ENCODE measurements at places on chromosomes 3 and 15. TPM values are rescaled to one million over a fixed set of nuclear protein-coding genes. Genes with fewer than 3 reads are reported as not detected.
A peak's percentile ranks its signal among the peaks of the same experiment; 100 is the strongest.

DNA sequence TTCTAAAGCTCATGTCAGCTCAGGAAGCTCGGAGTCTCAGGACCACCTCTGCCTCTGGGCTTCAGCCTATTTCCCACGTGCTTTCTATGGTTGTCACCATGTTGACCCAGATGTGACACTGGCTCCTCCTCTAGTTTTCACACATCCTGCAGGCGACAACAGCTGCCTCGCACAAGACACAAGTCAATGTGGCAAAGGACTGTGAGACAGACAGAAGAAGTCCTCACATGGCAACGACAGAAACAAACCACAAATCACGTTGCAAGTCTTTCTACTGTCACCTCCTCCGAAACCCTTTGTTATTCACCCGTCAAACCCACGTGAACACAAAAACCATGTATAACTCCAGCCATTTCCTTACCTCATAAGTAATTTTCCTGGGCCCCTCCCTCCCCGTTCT, 194.5 kb downstream of the MEX3B start:
- no peak for DNase-seq

- no peak for DNase-seq
Measured at GRCh38 chr15:96422125-96422524, 91.6 kb downstream of the NR2F2 start.

GRCh38 chr3:162998205-162998604, 1501.6 kb downstream of the OTOL1 start:
- no peak for DNase-seq

GRCh38 chr3:57980416-57980815, 27.8 kb upstream of the FLNB start:
- DNase-seq = no peak

- DNase-seq = peak; percentile 1
Measured at GRCh38 chr3:192128922-192129321, 598.4 kb downstream of the FGF12 start.

DNA sequence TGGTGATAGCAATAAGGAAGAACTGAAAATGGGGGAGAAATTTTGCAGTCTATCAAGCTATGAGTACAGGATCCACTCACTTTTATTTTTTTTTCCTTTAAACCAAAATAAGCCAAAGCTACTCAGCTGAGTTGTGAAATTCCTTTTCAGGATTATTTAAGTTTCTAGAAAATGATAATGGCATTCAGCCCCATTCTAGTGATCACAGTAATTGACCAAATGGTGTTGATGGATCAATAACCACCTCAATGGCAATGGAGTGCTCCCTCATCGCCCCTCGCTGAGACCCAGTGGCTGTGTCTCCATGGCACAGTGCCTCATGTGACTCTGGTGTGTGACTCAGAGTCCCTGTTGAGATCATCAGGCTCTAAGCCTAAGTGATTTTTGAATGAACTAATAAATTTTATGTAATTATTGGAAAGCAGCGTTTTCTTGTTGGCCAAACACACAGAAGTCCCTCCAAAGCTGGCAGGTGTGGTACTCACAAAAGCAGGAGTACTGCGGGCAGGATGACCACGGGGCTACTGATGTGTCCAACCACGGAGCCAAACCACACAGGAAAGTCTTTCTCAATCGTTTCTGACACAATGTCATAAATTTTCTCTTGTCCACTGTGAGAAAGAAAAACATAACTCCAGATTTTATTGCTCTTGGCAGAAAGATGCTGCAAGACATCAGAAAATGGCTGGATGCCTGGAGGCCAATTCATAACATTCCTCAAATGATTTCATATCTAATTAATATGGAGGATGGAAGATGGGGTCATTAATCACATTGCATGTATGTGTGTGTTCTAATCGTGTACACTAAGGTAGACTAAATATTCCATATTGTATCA, 14.4 kb upstream of the STARD5 start:
- DNase-seq = peak; percentile 55

- peak; percentile 65 for DNase-seq
Measured at GRCh38 chr15:71374607-71375352, 259.5 kb downstream of the THSD4 start.

DNA sequence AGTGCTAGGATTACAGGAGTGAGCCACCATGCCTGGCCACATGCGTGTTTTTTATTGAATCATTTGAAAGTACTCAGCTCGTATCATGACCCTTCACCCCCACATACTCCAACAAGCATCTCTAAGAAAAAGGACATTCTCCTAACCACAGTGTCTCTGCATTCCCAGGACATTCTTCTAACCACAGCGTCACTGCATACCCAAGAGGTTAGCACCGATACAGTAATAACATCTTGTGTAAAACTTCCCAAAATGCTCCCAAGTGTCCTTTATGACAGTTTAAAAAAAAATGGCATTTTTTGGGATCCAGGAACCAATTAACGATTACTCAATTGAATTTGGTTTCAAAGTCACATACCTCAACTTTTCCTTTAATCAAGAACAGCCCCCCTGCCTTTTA, 39.6 kb downstream of the FLNB start:
- DNase-seq = peak; percentile 53

DNA sequence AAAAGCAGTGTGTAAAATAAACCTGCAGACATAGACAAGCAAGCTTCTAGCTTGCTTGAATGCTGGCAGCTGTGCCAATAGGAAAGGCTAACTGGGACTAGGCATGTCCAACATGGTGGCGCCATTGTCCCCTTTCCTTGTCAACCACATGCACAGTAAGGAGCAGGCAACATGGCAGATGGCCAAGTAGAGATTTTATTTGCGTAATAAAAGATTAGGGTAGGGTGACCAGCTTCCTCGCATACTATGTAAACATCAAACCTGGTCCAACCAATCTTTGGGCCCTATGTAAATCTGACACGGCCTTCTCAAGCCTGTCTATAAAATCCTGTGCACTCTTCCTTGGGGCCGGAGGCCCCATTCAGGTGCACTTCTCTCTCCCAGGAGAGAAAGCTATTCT, 575.4 kb upstream of the GOLIM4 start:
- DNase-seq = no peak

DNA sequence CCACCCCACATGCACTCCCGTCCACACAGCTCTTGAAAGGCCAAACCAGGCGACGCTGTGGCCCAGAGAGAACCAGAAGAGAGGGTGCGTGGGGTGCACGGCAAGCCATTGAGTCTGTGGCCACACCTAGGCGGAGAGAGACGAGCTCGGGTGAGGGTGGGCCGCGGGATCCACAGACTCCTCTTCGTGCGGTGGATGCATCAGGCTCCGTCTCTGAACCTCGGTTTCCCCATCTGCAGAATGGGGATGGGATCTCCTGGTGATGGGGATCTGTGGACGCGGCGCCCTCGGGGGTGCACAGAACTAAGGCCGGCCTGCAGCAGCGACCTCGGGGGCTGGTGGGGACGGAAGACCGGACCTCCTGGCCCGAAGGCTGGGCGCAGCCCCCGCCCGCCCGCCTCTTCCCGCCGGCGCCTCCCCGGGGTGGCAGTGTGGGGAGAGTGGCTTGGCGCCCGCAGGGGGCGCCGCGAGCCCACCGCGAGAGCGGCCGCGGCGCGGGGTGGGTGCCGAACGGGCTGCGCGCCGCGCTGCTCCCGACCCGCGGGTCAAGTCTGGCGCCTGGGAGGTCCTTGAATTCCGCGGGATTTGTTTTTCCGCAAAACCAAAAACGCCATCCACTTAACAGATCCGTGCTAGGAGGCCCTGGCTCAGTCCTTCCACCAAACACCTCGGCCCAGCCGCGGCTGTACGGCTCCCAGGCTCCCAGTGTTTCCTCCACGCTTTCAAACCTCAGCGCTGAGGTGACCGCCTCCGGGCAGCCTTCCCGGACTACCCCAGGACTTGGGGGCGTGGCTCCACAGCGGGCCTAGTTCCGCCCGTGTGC, 13.2 kb upstream of the ADPGK start:
- DNase-seq = peak; percentile 8

GRCh38 chr3:150603980-150604319, 829 bp downstream of the SELENOT start:
- no peak for DNase-seq

GRCh38 chr15:99978426-99978825, 245.2 kb upstream of the LYSMD4 start:
- DNase-seq = no peak

DNA sequence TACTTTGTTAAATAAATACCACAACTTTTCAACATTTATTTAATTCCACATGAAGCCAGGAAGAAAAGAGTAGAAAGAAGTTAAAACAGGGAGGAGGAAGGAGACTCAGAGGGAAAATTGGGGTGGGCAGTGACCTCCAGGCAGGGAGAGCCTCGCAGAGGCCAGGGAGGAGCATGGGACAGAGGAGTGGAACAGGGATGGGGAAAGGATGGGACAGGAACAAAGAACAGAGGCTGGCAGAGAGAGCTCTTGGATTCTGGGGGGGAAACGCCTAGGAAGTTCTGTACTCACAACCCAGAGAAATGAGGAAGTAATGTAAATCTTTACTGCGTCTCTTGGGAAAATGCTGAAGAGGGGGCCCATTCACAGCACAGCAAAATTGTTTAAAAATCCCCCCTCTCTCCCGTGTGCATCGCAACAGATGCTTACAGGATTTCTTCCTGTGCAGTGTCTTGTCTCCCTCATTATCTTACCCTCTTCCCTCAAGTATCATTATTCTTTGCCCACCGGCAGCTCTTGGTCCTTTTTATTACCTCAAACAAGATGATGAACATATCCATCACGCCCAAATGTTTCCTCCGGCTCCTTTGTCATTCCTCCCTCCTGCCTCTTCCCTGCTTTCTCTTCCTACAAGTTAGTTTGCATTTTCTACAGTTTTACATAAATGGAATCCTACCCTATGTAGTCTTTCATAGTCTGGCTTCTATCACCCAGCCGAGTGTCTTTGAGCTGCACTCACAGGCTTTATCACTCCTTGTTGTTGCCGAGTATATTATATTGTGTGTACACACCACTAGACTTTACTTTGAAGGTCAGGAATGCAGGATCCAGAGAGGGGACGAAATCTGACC, 65.5 kb downstream of the ARHGAP31 start:
- DNase-seq = no peak

DNA sequence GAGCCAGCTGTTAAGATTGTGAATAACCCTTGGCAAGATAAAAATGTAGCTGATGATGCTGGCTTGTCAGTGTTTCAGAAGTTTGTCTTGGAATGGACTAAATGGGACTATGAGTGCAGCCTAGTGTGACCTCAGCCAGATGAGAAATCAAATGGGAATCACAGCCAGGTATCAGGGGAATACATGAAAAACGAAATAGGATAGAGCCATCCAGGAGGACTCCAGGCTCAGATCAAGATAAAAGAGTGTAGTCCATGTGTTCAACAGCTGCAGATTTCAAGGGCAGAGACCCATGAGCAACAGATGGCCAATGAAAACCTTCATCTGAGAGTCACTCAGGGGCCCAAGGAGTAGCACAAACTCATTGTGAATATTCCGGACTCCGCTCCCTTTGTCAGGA, 1080.9 kb upstream of the CADM2 start:
- DNase-seq = no peak

DNA sequence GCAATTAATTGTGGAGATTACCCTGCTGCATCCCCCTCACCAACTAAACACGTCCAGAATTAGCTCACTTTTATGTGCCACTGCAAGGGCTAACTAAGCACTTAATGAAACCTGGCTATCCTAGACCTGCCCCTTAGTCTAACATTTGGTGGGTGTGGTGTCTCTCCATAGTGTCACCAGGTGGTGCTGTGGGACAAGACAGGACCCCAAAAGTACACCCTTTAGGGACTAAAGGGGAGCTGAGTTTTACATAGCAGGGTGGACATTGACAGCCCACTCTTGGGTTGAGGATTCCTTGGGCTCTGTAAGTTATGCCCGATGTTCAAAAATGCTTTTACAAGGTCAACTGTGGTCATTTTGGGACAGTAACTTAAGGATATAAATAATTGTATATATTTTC, 5.7 kb downstream of the DUT start:
- peak; percentile 29 for DNase-seq

- no peak for DNase-seq
Measured at GRCh38 chr15:94421706-94422105, 190.3 kb downstream of the MCTP2 start.

DNA sequence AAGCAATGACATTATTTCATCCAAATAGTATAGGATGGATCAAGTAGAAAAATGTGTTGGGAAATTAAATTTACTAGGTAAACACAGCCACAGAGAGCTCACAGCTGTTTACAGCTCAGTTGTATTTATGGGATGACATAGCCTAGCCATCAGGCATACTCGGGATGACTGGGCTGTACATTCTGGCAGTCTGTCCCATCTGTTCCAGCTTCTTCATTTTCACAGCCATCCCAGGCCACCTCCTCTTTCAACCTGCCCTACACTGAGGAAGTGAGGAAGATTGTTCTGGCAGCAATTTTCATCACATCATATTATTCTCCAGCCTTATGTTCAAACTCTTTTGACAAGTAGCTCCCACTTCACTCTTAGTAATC, 98.4 kb upstream of the PFN2 start:
- no peak for DNase-seq

GRCh38 chr3:28476764-28477163, 128.1 kb upstream of the AZI2 start:
- DNase-seq = no peak

DNA sequence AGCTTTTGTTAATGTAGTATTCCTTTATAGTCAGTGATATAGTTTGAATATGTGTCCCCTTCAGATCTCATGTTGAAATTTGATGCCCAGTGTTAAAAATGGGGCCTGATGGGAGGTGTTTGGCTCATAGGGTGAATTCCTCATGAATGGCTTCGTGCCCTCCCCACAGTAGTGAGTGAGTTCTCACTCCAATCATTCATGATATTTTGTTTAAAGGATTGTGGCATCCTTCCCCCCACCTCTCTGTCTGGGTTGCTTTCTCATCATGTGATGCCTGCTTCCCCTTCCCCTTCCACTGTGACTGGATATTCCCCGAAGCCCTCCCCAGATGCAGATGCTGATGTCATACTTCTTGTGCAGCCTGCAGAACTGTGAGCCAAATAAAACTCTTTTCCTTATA, 649.8 kb upstream of the NR2F2 start:
- DNase-seq = no peak

DNA sequence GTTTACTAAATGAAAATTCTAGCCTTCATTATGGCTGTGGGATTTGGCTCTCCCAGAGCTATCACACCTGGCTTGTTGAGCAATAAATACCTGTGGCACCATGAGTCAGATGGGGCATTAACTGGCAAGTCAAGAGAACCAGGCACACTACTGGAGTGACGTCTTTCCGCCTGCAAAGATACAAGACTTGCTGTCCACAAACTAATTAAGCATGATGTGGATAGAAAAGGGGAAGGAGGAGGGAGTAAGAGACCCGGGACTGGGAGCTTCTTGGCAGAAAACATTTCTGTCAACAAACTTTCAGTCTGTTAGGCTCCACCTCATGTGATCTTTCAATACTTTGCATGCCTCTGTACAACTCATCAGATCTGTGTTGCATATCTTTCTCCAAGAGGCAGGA, 56.5 kb downstream of the CLDN1 start:
- peak; percentile 17 for DNase-seq

DNA sequence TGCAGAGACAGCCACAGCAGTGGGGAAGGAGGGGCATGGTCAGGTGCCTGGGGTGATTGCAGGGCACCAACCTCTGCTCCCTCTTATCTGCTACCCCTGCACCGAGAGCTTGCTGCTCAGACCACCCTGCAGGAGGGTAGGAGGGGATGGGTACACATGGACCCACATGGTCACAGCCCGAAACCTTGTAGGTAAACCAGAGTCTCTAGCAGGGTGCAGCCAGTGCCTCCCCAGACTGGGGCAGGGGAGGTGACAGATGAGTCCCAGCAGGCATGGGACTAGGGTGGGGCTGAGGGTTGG, 49.2 kb downstream of the FAH start:
- no peak for DNase-seq

Gene FAM81A
- total RNA-seq = under 0.01 TPM

Gene ALCAM
- total RNA-seq = 28.4 TPM

Gene TRH
- total RNA-seq = not detected

Gene SKOR1
- under 0.01 TPM for total RNA-seq

Gene CHRD
- total RNA-seq = 0.63 TPM

Gene RCN2
- 42.0 TPM for total RNA-seq

Gene PRSS50
- total RNA-seq = not detected
